Astrocyte (in vitro differentiated cells and primary cell): ENCODE measurements at places on chromosomes 3 and 15. TPM values are rescaled to one million over a fixed set of nuclear protein-coding genes. Genes with fewer than 3 reads are reported as not detected.
A peak's percentile ranks its signal among the peaks of the same experiment; 100 is the strongest.

DNA sequence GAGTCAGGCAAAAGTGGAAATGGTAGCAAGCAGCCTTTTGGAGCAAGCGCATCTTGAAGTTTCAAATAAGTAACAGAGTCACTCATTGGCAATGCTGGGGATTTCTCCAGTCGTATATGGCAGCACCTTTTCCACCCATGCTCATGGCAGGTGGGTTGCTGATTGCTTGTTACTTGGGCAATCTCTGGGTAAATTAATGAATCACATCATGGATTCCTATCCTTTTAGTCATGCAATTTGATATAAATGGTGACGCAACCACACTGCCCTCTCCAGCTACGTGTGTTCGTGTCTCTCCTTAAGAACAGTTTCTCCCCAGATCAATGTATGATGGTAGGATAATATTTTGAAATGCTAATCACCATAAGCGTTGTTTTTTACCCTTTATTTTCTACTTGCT, 339.9 kb upstream of the KCNH8 start:
- no peak overlapping the region for H3K27ac ChIP-seq
- no peaks in the 10 kb centered on the region for H3K27me3 ChIP-seq
- no peaks in the 10 kb centered on the region for H3K36me3 ChIP-seq
- no peak overlapping the region for H3K4me3 ChIP-seq

DNA sequence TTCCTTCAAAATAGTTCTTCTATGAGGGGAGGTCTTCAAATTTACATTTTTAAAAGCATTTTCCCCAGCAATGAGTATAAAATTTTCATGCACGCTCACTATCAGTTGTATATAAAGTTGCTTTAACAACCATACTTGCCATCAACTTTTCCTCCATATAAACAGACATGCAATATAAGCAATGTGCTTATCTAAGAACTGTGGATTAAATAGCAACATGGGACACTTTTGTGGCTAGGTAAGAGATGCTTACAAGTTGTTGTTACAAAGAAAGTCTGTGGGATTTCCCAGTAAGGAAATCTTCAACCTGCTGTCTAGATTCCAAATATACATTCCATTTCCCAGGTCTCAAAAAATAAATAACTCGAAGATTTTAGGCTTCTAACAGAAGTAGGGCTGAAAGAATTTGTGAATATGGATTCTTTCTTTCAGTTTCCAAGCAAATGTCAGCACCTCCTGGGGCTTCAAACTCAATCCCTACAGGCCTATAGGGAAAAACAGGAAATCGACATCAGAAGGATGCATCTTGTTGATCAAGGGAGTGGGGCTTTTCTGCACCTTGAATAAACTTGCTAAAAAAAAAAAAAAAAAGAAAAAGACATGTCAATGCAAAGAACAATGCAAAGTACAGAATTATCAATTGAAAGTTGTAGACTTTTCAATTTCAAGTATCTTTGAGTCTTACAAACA, 16.1 kb downstream of the TNIK start:
- no peaks in the 10 kb centered on the region for H3K36me3 ChIP-seq
- no peak for DNase-seq
- H3K27me3 ChIP-seq: no peaks in the 10 kb centered on the region

GRCh38 chr3:152193673-152194267, 75.0 kb upstream of the MBNL1 start:
- no peak for DNase-seq
- no peaks in the 10 kb centered on the region for H3K4me1 ChIP-seq
- no peaks in the 10 kb centered on the region for H3K27me3 ChIP-seq

Gene FAM107A
- not detected in 2 replicates for total RNA-seq

DNA sequence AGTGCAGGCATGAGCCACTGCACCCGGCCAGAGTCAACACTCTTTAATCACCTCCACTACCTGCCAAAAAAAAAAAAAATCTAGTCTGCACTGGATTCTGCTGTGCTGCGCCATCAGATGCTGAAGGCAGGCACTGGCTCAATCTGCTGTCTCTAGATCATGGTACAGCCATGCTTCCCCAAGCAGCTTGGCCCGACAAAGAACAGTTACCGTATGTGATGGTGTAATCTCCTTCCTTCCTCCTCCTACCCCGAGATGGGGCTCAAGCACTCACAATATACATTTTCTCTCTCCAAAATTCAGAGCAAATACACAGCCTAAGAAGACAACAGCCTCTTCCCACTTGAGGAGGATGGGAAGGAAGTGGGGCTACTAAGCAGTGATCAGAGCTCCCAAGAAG, 45.1 kb downstream of the DAPK2 start:
- no peaks in the 10 kb centered on the region for H3K36me3 ChIP-seq
- no peak overlapping the region for H3K27ac ChIP-seq
- peaks cover 3% of the 10 kb centered on the region for H3K27me3 ChIP-seq
- no peak for DNase-seq

Gene SLC22A13
- 0.72 and 1.8 TPM in 2 replicates for total RNA-seq

DNA sequence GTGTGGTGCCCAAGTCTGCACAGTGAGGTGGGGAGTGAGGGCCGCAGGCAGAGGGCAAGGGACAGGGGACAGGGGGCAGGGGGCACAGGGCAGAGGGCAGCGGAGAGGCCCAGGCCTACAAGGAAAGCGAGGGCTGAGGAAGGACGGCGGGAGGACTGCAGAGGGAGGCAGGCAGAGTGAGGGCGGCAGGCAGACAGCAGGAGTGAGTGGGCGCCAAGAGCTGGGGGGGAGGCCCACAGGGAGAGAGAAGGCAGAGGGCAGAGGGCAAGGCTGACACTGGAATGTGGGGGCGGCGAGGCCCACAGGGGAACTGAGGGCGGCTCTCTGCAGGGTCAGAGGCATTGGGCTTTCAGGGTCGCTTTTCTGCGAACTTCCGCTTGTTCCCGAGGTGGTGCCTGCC, 267.8 kb upstream of the NDN start:
- no peak overlapping the region for H3K4me3 ChIP-seq
- no peaks in the 10 kb centered on the region for H3K4me1 ChIP-seq
- H3K27me3 ChIP-seq: no peaks in the 10 kb centered on the region
- no peaks in the 10 kb centered on the region for H3K36me3 ChIP-seq
- H3K27ac ChIP-seq: no peak overlapping the region

Gene CNTN4
- not detected in 2 replicates for total RNA-seq

DNA sequence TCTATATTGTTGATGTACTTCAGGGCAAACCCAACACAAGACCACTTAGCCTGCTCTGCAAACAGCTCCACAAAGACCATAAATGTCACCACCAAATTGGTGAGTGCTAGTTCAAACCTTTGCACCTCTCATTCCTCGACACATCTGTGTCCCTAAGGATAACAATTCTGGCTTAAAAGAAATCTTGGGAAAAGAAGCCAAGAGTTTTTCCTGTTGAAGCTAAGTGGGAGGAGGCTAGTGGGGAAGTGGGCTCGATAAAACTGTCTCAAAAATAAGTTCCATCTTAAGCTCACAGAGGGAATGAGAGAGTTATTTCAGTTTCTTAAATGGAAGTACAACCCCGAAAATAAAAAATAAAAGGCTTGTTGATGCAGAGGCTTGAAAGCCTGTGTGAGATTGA, 40.4 kb upstream of the PRICKLE2 start:
- H3K4me1 ChIP-seq: peaks cover 43% of the 10 kb centered on the region
- H3K4me3 ChIP-seq: peak overlapping the region; percentile 79
- H3K27ac ChIP-seq: peak overlapping the region; percentile 93
- H3K27me3 ChIP-seq: no peaks in the 10 kb centered on the region

GRCh38 chr3:55297706-55298105, 189.4 kb downstream of the WNT5A start:
- no peaks in the 10 kb centered on the region for H3K36me3 ChIP-seq
- no peak overlapping the region for H3K27ac ChIP-seq
- no peaks in the 10 kb centered on the region for H3K4me1 ChIP-seq
